D341Med (cell line): ENCODE measurements at places on chromosomes 2 and 18.
A peak's percentile ranks its signal among the peaks of the same experiment; 100 is the strongest.

DNA sequence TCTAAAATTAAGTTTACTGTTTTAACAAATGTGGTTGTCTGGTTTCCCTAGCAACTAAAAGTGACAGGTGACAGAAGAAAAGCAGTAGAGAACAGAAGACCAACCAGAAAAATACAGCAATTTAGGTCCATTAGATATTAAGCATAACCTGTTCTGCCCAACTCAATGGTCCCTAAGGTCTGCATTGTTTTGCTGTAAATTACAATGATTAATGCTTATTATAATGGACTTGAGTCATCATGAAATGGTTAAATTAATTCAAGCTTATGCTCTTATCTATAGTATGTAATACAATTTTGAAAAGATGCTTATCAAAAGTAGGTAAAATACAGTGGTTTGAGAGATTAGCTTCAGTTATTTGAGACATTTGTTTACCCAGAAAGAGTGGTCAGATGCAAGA is 378.0 kb downstream of the GRB14 start:
- DNase-seq = no peak

DNA sequence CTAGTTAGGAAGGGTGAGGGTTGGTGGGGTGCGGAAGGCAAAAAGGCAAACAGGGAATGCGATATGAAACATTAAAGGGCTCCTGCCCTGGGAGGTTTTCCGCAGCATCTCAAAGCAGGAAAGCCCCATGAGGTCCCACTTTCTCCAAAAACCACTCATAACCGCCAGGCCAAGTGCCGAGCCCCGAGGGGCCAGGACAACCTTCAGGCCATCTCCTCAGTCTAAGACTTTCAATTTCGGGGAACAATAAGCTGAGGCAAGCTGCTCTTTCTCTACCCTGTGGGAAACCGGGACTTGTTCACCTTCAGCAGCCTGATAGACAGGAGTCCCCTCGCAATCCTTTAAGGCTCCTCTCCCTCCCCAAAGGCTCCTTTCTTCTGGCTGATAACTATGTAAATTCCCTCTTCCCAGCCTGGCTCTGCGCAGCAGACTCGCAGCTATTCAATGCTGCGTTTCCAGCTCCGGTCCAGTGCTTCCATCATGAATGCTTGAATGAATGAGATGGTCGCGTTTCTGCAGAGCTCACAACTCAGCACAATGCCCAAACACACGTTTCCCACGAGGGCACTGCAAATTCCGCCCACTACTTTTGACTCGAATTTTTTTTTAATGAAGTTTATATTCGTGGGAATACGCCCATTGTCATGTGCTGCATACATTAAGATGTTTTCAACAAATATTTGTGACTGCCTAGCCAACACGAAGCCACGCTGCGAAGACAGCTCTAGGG is 1.4 kb downstream of the LAMA1 start:
- DNase-seq = peak; percentile 46

DNA sequence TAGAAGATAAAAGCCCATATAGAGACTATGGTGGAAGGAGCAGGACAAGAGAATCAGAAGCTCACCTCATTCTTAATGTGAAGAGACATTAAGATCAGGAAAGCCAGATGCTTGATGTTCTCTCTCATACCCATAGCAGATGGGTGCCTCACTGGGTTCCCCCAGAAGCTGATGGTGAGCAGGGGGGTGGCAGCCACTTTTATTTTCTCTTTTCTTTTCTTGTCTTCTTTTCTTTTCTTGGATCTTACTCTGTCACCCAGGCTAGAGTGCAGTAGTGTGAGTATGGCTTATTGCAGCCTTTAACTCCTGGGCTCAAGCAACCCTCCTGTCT is 14.8 kb upstream of the CXCR4 start:
- DNase-seq = no peak

- no peak for DNase-seq
Observed at GRCh38 chr2:25103287-25103871, 61.5 kb downstream of the EFR3B start.

GRCh38 chr18:45670281-45670962 is 53.6 kb upstream of the SLC14A1 start:
- DNase-seq = peak; percentile 65
